ENCODE measurements at places on chromosomes 5 and 9.

DNA sequence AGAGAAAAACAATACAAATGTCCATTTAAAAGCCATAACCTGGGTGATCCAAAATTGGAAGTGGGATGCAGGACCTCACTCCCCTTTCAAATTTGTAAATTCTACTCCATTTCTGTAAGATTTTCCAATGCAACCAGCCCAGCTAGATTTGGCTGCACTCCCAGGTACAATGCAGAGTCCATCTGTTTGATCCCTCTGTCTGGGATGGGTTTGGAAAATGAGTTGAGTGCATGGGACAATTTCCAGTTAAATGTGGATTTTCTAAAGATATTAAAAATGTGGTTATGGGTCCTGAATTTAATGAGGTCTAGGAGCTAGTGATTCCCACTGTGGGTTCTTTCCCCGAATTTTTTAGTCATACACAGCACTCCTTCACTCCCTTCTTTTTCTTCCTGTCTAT, 104.0 kb upstream of the ATP10B start:
- DNase-seq = no peak

DNA sequence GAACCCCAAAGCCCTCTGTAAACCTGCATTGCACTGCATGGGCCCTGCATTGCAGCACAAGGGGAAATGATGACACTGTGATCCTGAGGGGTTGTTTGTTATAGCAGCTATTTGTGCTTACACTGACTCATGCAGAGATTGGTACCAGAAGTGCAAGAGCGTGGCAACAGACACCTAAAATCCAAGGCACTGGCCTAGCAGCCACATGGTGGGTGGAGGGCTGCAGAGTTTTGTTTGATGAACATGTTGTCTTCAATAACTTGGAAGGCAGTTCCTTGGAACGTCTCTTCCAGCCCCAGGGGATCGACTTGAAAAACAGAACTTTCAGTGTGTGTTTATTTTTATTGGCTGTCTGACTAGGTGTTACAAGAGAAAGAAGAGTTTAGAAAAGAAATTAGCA, 14.5 kb downstream of the FCN2 start:
- no peak for DNase-seq

DNA sequence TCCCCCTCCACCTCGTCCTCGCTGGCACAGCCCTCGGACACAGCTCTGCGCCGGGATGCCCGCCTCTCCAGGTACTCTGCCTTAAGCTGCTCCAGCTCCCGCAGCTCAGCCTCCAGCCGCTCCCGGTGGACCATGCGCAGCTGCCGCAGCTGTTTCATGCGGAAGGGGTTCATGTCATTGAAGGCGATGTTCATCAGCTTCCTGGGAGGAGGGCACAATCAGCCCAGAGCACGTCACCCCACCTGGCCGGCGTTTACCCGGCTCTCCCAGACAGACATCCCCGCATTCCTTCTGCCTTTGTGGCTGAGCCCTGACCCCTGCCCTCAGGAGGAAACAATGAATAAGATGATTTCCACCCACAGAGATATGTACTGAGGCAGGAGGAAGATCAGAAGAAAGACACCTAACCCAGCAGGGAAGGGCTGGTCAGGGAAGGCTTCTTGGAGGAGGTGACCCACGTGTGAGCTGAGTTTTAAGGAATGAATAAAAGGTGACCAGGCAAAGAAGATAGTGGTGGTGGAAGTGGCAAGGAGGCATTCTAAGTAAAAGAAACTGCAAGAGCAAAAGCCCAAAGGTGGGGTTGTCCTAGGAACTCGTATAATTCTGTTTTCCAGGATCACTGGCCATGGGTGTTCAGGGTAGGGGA, 7.1 kb upstream of the CORO2A start:
- DNase-seq = no peak

DNA sequence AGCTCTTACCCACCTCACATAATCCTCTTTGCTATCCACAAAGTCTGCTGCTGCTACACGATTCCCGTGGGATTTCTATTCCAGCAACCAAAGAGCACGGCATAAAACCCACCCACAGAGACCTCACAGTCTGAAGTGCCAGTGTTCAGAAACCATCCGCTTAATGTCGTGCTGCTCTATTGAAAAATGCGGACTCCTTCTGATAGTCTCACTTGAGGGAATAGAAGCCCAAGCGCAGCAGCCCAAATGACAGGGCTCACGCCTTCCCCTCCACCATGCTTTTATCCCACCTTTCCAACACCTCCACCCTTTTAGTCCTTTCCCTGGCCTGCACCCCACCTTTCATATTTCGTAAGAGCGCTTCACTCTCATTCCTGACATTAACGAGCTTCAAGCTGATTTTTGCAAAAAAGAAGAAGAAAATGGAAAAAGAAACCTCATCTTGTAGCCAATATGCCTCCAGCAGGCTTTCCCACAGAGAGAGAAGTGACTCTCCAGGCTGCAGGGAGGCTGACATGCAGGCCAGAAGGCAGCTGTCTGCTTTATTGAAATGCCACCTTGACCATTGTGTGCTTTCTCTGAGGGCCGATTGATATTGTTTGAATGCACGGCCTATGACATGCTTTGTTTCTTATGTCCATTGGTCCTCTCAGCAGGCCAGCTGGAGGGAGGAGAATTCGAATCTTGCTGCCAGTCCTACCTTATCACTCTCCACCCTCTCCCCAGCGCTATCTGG, 70.6 kb upstream of the PCSK1 start:
- no peak for DNase-seq

Data from posterior cingulate gyrus (tissue), 11 donors.